ENCODE measurements at places on chromosomes 12 and 14.

GRCh38 chr12:1935700-1936378 is 17.4 kb upstream of the CACNA2D4 start:
- no peak for DNase-seq

GRCh38 chr12:25985316-25986175 is 27.1 kb downstream of the RASSF8 start:
- no peak for DNase-seq

DNA sequence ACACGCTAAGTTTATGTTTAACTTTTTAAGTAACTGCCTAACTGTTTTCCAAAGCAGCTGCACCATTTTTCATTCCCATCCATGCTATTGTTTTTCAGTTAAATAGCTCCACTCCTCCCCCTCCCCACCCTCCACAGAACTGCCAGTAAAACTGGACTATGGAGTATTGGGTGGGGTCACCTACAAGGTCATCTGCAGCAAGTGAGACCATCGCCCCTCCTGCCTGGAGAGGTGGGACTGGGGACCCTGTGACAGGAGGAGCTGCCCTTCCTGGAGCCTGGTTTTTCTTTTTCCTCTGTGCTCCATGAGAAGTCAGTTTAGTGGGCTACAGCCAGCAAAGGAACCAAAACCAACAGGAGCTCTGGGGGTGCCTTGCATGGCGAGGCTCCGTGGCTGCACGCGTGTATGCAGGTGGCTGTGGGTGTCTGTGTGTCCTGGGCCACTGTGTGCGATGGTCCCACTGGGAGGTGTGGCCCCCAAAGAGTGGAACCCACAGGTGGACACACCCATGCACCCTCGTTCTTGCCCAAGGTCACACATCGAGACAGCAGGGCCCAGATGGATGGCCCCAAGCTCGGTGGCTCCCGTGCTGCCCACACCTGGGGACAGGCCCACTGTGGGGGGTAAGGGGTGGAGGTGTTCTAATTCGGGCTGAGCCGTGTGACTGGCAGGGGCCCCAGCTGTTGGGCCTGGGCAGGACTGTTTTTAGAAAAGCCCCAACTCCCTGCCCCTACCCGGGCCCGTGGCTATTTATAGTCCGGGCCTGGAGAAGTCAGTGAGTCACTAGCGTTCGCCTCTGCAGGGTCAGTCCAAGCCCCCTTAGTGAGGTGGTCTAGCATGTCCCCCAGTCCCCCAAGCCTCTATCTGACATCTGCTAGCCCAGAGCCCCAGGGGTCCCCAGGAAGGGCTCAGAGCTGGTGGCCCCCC is 2.3 kb upstream of the ADSS1 start:
- no peak for DNase-seq

- DNase-seq = no peak
These were observed 31.5 kb downstream of the MEG3 start for GRCh38 chr14:100857233-100857922.

GRCh38 chr12:15699886-15700285 is 89.3 kb downstream of the EPS8 start:
- DNase-seq = no peak

DNA sequence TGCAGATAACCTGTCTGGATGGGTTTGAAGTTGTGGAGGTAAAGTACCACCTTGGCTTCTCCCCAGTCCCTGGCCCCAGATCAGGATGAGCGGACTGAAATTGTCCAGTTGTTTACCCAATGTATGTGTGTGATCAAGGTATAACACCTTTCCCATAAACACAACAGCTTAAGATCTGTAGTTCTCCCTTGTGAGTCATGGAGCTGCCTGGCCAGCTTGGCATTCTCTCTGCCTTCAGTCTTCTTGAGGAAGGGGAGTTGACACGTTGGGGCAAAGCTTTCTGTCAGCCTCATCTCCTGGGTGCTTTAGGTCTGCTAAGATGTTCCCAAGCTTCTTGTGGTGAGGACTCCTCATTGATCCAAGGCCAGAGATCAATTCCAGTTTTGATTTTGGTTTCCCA is 6.1 kb downstream of the C1S start:
- DNase-seq = no peak

DNA sequence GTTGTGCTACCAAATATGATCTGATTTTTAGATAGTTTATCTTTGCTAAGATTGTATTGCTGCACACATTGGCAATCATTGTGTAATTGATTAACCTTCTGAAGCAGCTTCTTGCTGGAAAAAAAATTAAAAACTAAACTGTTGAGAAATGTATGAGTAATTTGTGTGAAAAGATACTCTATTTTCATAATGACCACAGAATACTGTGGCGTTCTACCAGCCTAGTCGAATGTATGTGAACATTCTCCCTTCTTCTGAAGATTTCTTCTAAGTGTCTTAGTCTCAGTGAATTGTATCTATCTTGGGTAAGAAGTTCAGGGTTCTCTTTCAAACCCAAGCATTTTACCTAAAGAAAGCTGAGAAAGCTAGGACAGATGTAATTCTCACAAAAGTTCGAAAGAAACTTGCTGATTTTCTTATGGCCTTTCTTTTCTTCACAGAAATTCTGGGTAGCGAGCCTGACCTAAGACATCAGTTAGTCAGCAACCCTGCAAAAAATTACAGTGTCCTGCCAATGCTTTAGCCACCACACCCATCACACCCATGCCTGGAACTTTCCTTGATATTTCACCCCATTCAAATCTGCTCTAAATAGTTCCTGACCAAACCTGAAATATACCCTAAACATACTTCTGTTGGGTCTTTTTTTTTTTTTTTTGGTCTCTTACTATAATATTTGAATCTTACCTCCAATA is 27.1 kb upstream of the C12orf71 start:
- DNase-seq = no peak

DNA sequence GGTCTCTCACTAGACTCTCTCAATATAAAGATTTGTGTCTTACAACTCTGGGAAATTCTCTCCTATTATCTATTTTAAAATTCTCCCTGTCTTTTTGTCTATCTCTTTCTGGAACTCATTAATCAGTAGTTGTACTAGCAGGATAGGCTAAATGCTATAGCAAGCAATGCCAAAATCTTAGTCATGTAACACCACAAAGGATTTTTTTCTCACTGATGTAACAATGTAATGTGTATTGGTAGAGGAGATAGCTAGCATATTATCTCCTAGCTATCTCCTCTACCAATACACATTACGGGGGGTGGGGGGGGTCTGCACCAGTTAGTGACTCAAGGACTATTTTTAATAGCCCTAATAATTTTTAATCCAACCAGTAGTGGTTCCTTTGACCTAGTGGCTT is 225.4 kb downstream of the KLHL28 start:
- DNase-seq = no peak

DNA sequence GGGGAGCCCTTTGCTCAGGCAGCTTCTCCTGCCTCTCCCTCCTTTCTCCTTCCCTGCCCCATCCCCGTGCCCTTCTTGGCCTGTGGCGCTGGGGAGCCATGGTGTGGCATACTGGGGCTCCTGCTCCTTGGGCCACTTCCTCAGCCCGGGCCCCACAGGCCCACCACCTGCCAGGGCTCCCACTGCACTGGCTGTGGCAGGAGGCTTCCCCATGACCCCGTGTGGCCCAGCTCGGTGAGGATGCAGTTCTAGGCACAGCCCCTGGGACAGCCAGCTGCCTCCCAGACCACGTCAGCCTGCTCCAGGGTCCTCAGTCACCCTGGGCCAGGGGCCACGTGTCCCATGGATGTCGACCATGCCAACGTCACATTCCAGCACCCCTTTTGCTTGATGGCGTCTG is 13.0 kb upstream of the AMN start:
- DNase-seq = no peak

GRCh38 chr12:88921434-88921833 is 341.2 kb upstream of the KITLG start:
- DNase-seq = no peak

- no peak for DNase-seq
These were observed 80.3 kb upstream of the NOS1 start for GRCh38 chr12:117441751-117442150.

DNA sequence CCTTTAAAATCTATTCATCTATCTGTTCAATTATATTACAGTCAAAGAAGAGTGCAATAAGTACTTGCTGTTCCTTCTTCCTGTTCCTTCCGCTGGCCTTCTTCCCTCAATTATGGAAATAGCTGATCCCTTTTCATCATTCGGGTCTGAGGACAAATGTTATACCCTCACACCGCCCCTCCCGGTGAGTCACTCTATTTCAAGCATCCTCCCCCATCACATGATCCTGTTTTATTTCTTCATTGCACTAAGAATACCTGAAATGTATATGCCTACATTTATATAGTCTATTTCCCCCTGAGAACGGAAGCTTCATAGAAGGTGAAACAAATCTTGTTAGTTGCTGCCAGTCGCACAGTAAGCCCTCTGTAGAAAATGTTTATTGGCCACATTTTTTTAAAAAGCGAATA is 2.5 kb downstream of the SLC38A1 start:
- DNase-seq = peak; percentile 25
